AG04450 (cell line): ENCODE measurements at places on chromosomes 5 and 9. TPM values are rescaled to one million over a fixed set of nuclear protein-coding genes. Genes with fewer than 3 reads are reported as not detected.

MLANA gene
- polyA plus RNA-seq, result not detected in 2 replicates

PGM5 gene
- 5.9 TPM in 2 replicates for polyA plus RNA-seq

SPATA6L gene
- polyA plus RNA-seq, result 1.0 and 1.1 TPM in 2 replicates

SCGB3A1 gene
- not detected in 2 replicates for polyA plus RNA-seq

AIF1L gene
- 0.30 and 0.31 TPM in 2 replicates for polyA plus RNA-seq

SMIM33 gene
- not detected in 2 replicates for polyA plus RNA-seq

FBXO38 gene
- 40.9 and 42.5 TPM in 2 replicates for polyA plus RNA-seq

PCDHB8 gene
- polyA plus RNA-seq, result 0.20 and 0.25 TPM in 2 replicates

TSSK1B gene
- polyA plus RNA-seq, result 0.10 TPM in 1 of 2 replicates, not detected in the other

- no peak for DNase-seq
Measured at GRCh38 chr5:151772029-151772845, 483 bp downstream of the G3BP1 start.

DNA sequence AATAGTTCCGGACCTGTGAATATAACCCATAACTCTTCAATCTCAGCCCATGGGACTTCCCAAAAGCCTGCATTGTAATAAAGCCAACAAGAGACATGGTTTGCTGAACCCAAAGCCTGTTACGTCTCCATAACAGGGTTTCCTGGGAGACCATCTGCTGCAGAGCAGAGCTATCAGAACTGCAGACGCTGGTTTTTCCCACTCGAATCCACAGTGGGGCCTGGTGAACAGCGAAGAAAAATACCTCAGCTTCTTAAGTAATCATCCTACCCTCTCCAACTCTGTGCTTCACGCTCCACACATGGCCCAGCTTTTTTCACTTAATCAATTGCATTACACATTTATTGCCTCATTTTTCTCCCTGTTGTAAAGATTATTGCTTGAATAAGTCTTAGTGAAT lies 409.5 kb upstream of the GRIA1 start:
- DNase-seq, result no peak

- DNase-seq, result no peak
Measured at GRCh38 chr5:1474866-1475543, 29.8 kb upstream of the SLC6A3 start.

DNA sequence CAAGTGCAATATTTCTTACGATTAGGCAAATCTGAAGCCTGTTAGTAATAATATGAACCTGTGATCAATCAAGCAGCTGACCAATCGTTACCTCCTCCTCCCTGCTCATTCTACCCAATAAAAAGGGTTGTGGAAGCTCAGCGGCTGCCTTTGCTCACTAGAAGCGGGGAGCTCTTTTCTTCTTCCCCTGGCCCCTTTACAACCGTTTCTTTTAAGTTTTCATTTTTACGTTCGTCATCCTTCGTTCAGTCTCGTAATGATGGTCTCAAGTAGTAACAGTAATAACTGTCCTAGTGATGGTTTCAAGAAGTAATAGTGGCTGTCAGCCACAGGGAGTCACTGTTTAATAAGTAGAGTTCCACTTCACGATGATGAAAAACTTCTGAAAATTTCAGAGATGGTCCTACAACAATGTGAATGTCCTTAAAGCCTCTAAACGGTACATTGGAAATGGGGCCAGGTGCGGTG lies 6.2 kb downstream of the UGT3A2 start:
- no peak for DNase-seq

GRCh38 chr9:133004999-133005760 lies 25.6 kb upstream of the GTF3C5 start:
- no peak for DNase-seq

DNA sequence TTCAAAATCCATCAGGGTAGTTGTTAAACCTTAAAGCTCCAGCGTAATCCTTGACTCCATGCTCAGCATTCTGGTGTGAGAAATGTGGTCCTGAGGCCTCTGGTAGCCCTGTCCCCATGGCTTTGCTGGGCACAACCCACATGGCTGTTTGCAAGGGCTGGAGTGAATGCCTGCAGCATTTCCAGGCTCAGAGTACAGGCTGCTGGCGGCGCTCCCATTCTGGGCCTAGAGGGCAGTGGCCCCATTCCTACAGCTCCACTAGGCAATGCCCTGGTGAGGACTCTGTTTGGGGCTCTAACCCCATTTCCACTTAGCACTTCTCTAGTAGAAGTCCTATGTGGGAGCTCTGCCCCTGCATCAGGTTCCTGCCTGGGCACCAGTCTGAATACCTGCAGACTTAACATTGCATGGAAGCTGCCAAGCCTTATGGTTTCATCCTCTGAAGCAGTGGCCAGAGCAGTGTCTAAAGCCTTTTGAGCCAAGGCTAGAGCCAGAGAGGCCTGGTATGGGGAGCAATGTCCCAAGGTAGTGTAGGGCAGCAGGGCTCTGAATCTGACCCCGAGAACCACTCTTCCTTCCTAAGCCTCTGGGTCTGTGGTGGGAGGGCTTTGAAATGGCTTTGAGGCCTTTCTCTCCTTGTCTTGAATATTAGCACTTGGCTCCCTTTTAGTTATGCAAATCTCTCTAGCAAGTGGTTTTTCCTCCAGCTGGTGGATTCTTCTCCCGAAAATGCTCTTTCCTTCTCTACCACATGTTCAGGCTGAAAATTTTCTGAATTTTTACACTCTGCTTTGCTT lies 5.8 kb upstream of the ALDH1A1 start:
- DNase-seq, result no peak

- no peak for DNase-seq
Measured at GRCh38 chr5:134878403-134878802, 4.2 kb downstream of the TXNDC15 start.

- peak; percentile 83 for DNase-seq
Measured at GRCh38 chr5:142906863-142907671, 136.9 kb downstream of the ARHGAP26 start.

DNA sequence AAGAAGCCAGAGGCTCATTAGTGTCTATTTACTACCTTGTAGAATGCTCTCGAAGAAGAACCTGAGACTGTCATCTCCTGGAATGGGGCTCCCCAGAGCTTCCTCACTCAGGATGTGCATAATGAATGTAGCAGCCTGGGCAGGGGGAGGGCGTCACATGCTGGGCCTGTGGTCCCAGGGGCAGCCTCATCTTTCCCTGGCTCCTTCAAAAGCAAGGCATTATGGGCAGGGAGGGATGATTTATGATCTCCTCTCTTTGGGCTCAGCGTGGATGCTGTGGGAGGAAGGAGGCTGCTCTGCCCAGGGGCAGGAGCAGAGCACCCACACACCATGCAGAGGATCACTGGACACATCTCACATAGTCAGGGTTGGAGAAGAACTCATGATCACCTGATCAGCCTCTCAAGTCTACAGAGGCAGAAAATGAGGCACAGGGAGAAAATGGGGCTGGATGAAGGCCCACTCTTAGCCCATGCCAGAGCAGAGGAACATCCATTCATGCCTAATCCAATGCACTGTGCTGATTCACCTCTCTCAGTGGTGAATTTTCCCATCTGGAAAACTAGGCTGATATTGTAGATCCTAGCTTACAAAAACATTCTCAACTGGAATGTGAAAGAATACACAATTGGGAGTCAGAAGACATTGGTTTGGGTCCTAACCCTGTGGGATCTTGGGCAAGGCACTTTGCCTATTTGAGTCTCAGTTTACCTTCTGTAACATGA lies 173.7 kb downstream of the CARTPT start:
- no peak for DNase-seq

- no peak for DNase-seq
Measured at GRCh38 chr5:74888117-74888516, 21.9 kb upstream of the FAM169A start.

DNA sequence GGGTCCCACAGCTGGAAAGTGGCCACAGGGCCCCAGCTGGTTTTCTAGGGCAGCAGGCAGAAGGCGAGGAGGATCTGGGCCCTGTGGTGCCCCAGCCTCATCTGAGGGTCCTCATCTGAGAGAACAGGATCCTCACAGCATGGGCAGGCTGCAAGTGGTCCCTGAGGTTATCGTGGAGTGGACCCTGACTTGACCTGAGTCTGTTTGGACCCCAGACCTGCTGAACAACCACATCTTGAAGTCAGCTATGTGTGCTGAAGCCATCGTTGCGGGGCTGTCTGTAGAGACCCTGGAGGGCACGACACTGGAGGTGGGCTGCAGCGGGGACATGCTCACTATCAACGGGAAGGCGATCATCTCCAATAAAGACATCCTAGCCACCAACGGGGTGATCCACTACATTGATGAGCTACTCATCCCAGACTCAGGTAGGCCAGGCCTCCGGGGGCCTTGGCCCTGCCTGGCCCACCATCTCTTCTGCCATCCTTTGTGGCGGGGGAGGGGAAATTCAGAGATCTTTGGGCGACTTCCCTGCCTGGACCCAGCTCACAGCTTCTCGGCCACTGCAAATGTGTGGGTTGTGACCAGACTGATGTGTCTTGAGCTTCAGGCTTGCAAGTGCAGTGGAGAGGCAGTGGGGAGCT lies 24.0 kb downstream of the TGFBI start:
- no peak for DNase-seq

DNA sequence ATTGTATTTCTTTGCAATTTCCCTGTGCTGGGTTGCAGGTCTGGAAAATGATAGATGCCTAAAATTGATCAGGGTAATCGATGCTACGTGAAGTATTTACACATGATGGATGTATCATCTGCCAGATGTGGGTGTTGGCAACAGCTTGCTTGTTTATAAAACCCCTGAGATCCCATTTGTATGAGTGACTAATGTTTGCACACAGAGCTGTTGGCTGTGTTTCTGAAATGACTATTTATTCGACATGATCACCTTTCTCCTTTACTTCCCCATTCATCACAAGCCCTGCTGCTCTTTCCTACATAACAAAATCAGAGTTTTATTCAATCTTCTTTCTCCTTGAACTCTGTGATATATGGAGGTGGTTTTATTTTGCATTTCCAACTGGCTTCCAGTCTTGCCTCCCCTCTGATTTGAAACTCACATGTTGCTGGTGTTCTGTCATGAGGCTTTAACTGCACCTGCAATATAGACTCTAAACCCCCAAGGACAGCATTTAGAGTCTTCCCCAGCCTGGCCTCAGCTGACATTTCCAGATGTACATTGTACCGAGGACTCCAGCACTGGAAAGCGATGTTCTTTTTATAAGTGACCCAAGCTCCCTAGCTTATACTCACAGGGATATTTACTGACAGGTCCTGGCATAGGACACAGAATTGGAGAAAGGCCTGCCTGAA lies 50.7 kb upstream of the SHB start:
- no peak for DNase-seq

GRCh38 chr9:110356639-110357395 lies 19.2 kb upstream of the TXNDC8 start:
- no peak for DNase-seq

DNA sequence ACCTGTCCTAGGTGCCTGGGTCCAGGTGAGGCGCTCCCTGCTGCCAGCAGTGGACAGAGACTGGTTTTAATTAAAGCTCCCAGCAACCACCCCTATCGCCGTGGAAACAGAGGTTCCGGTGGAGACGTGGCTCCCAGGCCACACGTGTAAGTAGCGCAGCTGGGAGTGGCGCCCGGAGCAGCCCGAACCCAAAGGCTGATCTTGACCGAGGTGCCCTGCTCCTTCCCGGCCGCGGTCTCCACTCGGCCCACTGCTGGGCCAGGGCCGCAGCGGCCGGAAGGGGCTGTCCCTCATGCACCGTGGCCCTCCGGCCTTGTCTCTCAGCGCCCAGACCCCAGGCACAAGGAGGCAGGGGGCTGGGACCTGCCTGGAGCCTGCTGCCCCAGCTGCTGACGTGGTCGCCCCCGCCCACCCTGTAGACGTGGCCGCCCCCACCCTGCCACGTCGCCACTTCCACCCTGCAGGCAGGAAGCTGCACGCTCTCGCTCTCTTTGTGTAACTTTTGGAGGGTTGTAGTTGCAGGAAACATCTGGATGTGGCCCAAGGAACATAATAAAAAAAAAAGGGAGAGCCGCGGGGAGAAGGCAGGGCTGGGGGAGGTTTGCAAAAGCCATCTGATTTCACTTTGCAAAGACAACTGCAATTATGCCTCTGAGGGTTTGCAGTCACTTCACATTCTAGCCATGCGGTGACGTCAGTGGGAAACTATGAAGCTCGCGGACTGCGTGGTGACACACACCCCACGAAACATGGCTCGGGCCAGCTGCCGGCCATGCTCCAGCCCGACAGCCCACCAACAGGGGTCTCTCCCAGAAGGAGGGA lies 129.9 kb downstream of the RXRA start:
- peak; percentile 96 for DNase-seq

DNA sequence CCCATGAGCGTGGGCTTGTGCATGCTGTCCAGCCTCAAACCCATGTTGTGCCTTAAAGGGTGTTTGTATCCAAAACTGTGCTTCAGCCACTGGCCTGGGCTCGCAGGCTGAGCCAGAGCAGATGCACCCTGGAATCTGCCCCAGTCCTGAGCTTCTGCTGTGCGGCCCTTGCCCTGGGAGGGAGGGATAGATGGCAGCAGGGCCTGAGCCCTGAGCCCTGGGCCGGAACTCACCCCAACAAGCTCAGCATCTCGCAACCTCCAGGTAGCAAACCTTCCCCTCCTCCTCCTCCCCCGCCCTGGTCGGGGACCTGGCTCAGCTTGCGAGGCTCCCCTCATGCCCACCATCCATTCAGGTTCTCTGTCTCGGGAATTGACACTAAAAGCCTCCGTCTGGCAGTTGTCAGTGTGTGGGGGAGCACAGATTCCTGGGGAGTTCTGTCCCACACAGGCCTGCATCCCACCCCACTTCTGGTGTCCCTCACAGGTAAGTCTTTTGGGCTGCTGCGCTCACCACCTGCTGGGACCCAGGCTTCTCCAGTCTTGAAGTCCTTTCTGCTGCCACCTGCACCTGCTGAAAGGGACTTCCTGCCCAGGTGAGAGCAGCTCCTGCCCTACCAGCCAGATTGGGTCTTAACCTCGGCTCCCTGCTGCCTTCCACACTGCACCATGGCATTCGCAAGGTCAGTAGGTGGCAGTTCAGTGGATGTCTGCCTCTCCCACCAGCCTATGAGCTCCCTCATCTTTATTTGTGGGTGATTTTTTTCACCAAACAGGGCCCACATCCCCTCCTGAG lies 55.2 kb upstream of the OLFM1 start:
- DNase-seq, result no peak

- no peak for DNase-seq
Measured at GRCh38 chr5:4226565-4226964, 630.9 kb downstream of the IRX1 start.

DNA sequence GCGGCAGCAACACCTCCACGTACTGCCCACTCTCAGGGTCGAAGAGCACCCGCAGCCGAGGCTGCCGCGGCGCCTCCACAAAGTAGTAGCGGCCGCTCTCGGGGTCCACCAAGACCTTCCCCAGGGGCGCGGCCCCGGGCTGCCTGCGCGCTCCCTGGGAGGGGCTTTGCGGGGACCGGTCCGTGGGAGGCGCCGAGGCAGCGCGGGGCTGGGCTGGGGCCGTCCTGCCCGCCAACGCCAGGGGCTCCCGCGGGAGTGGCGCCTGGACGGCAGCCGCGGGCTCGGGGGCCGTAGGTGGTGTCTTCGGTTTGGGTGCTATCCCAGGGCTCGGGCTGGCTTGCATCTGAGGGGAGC lies 2.6 kb upstream of the MZB1 start:
- DNase-seq, result no peak
